Effector CD8-positive, alpha-beta T cell (primary cell): ENCODE measurements at places on chromosomes 16 and 17.

- DNase-seq: no peak
Measured at GRCh38 chr16:28181515-28181914, 30.2 kb downstream of the XPO6 start.

GRCh38 chr17:80573701-80574100 is 29.1 kb downstream of the RPTOR start:
- DNase-seq: no peak

GRCh38 chr17:44314869-44315661 is 6.7 kb downstream of the RUNDC3A start:
- DNase-seq: no peak

- DNase-seq: no peak
Measured at GRCh38 chr17:66995944-66996343, 31.4 kb downstream of the CACNG4 start.

DNA sequence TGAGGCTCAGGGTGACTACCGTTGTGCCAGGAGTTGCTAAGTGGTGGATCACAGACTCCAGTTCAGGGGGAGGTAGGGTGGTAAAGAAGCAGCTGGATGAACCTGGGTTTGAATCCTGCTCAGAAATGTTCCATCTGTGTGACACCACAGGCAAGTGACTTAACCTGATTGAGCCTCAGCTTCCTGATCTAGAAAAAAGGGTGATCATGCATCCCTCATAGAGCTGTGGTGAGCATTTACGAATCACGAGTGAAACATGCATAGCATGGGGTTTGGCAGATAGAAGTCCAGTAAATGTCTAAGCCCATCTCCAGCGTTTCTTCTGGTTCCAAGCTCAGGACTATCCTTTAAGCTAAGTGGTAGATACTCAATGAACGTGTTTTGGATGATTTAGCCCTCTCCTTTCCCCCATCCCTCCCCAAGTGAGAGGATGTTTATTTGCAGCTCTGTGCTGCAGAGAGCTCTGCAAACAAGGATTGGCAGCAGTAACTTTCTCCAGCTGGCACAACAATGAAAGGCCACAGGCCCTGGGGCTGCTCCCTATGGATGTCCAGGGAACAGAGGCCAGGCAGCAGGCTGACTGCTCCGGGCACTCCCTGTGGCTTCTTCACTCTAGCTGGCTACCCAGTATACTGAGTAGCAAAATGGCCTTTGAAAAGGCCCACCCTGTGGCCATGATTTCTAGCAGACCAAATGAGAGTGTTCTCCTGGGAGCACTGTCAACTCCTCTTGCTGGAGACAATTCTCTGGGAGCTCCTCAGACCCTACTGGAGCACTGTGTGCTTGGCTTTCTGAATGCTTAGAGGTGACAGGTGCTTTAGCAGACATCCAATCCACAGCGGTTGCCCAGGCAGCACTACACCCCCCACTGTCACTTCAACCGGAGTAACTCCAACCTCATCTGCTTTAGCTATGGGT is 21.3 kb downstream of the CA4 start:
- DNase-seq: no peak

DNA sequence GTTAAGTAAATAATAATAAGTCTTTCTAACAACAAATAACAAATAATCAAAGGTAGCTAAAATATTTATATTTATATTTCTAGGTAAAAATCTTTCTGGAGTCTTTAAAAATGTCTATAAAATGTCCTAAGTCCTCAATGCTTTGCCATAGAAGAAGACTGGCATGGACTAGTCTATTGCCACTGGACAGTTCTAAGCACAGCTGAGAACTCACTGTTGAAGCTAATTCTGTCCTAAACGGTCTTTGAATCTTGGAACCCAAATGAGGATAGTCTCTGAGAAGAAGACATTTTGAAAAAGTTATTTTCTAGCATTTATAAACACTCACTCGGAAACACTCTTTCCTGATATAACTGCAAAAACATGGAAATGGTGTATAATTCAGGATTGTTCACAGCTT is 539 bp downstream of the MYH8 start:
- DNase-seq: no peak

GRCh38 chr16:57628783-57629293 is 408 bp downstream of the ADGRG1 start:
- no peak for DNase-seq

DNA sequence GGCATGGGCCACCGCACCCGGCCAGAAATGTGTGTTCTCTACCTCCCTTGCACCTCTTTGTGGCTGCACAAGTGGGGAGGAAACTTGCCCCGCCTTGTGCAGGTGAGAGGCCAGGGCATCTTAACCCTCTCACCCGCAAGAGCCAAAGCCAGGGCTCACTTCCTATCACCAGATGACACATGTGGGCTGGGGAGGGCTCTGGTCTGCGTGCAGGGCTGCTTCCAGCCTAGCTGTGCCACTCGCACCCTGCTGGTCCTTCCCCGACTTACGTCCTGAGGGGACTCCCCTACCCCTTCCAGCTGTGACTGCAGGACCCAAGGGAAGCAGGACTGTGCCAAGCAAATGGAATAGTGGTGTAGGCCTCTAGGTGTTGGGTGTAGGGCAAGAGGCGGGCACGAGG is 6.9 kb downstream of the MIEF2 start:
- no peak for DNase-seq
